Pancreas (tissue), 10 donors: ENCODE measurements at places on chromosomes 5 and 9. TPM values are rescaled to one million over a fixed set of nuclear protein-coding genes. Genes with fewer than 3 reads are reported as not detected.

The PCDHB6 gene
- 0.42 TPM for total RNA-seq

DNA sequence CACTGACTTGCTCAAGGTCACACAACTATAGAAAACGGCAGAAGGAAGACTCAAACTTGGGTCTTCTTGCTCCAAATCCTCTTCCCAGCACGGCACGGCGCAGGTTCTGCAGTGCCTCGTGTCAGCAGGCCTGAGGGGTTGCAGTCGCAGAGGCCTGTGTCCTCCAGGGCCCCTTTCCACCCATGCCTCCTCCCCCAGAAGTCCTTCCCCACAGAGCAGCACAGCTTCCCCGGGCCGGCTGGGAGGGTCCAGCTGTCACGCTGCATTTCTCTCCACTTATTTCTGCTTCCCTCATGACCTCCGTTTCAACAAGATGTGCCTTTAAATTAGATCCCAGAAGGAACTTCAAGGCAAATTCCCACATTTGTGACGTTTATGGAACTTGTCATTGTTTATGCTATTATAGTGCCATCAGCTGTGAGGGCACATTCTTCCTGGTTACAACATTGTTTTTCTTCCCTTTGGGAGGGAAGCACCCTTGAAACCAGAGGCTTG is 148.4 kb downstream of the C5orf15 start:
- no peaks in the 10 kb centered on the region for H3K27me3 ChIP-seq
- no peak overlapping the region for H3K4me3 ChIP-seq
- H3K36me3 ChIP-seq = no peaks in the 10 kb centered on the region
- H3K4me1 ChIP-seq = peaks cover 6% of the 10 kb centered on the region

GRCh38 chr5:149770236-149770635 is 40.1 kb downstream of the PPARGC1B start:
- no peaks in the 10 kb centered on the region for H3K4me1 ChIP-seq
- no peaks in the 10 kb centered on the region for H3K36me3 ChIP-seq
- no peak overlapping the region for H3K4me3 ChIP-seq
- DNase-seq = no peak
- no peak overlapping the region for H3K27ac ChIP-seq

- no peak for DNase-seq
- no peaks in the 10 kb centered on the region for H3K4me1 ChIP-seq
- no peak overlapping the region for H3K4me3 ChIP-seq
- H3K36me3 ChIP-seq = no peaks in the 10 kb centered on the region
- no peaks in the 10 kb centered on the region for H3K27me3 ChIP-seq
- H3K27ac ChIP-seq = no peak overlapping the region
These were observed 758.8 kb upstream of the CDH9 start for GRCh38 chr5:27797220-27797619.
